ENCODE measurements at places on chromosomes 7 and 10.
A peak's percentile ranks its signal among the peaks of the same experiment; 100 is the strongest.

DNA sequence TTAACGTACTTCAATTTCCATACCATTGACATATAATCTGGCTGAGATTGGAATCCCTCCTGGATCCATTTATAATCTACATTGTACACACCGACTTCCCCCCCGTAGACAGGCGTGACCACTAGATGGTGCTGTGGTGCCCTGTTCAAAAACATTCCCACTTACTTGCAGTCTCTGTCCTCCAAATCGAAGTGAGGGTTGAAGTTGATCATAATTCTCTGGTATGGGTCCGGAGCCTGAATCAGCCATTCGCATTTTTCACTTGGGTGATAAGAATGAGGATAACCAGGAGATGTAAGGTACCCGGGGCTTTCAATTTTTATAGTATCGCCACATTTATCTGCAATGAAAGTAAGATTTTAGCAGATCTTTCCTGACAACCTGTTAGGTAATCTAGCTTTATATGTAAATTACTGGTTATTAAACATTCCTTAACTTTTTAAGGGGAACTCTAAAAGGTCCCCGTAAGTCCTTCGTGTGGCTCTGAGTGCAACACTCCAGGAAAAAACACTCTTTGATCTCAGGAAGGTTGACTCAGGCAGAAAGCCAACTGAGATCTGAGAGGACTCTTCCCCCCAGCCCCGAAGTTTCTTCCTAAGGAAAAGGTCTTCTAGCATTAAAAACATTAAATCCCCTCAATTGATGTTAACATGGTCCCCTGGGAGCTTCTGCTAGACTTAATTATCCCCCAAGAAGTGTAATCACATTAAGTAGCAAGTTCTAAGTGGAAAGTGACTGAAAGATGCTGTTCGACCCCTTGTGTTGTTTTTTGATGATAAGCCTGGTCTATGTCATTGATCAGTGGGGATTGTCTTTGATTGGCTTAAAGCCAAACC is 3.7 kb downstream of the NRP1 start:
- peak; percentile 65 for DNase-seq

- DNase-seq, result no peak
These were observed 89.4 kb downstream of the RALA start for GRCh38 chr7:39712751-39713150.

GRCh38 chr7:2527505-2528467 is 8.2 kb downstream of the LFNG start:
- DNase-seq, result peak; percentile 75

- DNase-seq, result no peak
These were observed 746 bp downstream of the NPFFR1 start for GRCh38 chr10:70283071-70283444.

DNA sequence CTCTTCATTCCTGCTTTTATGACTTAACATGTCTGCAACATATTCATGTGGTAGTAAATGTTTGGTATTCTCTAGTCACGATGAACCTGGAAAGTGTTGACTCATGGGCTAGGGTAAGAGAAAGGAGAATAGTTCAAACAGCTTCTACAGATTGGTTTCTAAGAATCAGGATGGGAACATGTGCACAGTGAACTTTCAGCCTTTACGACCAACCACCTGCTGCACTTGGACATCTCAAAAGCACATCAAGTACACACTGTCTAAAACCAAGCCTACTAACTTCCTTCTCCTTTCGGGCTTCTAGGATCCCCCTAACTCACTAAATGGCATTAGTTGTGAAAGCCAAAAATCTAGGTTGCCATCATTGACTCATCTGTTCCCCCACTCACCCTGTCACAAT is 85.5 kb downstream of the CUL2 start:
- DNase-seq, result no peak

DNA sequence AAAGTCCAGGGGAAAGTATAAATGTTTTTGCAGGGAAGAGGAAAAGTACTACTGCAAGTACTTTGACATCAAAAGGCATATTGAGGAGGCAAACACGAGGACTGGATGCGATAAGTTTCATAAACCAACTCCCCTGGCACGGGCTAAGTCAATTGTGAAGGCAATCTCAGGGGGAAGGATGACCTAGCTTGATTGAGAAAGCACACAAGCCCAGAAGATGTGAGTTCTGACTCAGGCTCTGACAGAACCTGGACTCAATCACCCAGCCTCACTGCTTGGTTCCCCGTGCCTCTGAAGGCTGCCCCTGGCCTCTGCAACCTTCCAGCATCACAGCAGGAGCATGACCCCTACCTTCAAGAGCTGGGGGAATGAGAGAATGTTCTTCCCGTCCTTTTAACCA is 93.2 kb upstream of the ZNF438 start:
- DNase-seq, result no peak

DNA sequence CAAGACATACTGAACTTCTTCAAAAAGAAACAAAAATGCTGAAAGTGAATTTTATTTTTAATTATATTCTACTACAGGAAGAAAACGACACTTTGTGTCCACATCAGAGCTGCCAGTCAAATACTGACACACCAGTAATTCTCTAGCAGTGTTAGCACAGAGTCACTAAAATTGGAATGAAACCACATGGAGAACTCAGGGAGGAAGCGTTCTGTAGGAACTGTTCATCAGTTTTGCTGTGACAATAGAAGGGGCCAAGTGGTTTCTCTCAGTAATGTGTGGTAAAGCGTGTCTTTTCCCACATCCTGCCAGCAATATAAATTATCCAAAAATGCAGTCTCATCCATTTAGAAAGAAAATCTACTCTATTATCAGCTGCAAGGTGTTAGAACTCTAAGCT is 683.3 kb downstream of the GRM8 start:
- DNase-seq, result no peak

GRCh38 chr10:62264702-62265436 is 3.8 kb downstream of the RTKN2 start:
- DNase-seq, result peak; percentile 67

GRCh38 chr7:117164620-117165019 is 158.2 kb downstream of the WNT2 start:
- DNase-seq, result no peak

DNA sequence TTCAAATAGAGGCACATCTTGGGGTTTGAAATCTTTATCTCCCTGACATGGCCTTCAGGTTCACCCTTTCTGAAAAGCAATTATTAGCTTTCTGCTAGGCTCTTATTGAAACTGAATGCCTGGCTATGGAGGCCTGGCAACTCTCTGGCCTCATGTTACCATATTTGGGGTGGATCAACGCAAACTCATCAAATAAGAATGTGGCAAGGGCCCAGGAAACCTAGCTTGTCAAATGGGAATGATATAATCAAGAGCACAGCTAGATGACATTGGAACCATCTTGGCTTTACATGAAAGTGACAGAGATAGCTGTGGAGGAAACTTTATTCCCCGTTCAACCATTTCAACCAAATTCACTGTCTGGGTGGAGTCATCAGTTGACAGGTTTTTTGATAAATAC is 202.8 kb upstream of the SMIM30 start:
- DNase-seq, result no peak

DNA sequence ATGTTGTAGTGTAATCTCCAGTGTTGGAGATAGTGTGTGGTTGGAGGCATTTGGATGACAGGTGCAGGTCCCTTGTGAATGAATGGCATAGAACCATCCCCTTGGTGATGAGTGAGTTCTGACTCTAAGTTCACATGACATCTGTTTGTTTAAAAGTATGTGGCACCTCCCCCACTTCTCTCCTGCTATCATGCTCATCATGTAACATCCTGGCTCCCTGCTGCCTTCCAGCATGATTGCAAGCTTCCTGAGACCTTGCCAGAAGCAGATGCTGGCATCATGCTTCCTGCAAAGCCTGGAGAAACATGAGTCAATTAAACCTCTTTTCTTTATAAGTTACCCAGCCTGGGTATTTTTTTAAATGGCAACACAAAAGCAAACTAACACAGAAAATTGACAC is 499.0 kb upstream of the SEMA3D start:
- DNase-seq, result no peak

DNA sequence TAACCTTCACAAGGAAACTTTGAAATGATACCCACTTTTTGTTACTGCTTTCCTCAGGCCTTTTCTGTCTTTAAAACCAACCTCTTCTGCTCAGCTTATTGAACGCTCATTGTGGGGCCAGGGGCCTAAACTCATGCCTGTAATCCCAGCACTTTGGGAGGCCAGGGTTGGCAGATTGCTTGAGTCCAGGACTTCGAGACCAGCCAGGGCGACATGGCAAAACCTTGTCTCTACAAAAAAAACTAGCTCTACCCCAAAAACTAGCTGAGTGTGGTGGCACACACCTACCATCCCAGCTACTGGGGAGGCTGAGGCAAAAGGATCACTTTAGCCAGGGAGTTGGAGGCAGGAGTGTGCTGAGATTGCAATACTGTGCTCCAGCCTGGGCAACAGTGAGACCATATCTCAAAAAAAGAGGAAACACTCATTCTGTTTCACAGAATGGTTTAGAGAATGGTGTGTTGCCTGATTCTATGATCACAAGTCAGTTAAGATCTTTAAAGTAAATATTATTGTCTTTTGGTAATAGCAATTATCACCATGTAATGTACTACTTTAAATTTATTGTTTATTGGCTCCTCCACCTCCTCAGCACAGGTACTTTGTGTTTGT is 51.1 kb downstream of the KCTD7 start:
- DNase-seq, result no peak

DNA sequence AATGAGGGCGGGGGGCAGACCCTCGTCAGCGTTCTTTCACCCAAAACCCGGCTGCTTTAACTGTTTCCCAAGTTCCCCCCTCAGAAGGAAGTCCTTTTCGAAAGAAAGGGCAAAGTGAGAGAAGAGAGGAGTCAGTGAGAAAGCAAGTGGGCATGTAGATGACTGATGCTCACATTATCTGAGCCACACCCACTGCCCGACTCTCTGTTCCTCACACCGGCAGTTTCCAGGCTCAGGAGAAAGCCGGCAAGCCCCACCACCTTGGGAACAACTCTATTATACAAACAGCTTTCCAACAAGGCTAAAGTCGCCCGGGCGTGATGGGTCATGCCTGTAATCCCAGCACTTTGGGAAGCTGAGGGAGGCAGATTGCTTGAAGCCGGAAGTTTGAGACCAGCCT is 23.1 kb downstream of the RCC1L start:
- DNase-seq, result no peak

DNA sequence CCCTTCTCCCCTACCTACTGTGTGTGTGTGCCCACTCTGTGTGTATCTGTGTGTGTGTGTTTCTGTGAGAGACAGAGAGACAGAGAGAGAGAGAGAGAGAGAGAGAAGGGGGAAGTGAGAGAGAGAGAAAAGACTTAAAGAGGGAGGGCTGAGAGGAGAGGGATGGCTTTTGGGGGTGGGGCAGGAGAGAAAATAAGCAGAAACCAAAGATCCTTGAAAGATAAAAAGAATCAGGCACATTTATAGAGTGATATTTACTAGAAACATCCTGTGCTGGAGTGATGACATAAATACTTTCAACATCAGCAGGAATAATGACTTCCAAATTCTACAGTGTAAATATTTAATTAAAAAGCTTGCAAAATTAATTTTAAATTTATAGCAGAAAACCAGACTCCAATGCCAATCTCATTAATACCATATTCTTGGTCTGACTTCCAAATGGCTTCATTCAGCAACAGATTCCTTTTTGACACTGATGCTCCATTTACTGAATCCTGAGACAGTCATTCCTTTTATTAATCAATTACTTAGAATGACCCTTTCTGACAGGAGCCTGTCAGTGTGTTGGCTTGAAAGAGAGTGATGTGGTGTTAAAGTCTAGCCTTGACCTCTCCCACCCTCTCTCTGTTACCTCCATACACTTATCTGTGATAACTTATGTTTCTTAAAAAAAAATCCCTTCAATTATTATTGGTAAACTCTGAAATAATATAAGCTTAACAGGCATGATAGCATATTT is 41.7 kb upstream of the WNT2 start:
- no peak for DNase-seq

- DNase-seq, result no peak
These were observed 317.2 kb upstream of the FZD8 start for GRCh38 chr10:35959252-35959651.

GRCh38 chr7:158061884-158062656 is 525.6 kb downstream of the PTPRN2 start:
- DNase-seq, result no peak

DNA sequence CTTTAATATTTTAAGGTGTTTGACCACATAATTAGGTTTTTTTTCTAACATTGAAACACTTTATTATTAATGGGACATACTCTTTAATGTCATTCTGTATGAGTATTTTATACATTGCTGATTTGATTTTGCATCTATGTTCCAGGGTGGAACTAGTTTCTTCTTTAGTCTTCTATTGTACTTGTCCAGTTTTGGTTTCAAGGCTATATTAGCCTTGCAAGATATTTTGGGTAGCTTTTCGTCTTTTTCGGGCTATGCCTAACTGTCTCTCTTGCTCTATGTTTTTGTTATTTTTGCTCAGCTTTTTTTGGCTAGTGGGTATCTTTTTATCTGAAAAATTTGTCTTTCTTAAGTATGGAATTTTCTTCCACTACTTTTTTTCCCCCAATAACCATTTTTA is 38.7 kb upstream of the MKX start:
- DNase-seq, result no peak

DNA sequence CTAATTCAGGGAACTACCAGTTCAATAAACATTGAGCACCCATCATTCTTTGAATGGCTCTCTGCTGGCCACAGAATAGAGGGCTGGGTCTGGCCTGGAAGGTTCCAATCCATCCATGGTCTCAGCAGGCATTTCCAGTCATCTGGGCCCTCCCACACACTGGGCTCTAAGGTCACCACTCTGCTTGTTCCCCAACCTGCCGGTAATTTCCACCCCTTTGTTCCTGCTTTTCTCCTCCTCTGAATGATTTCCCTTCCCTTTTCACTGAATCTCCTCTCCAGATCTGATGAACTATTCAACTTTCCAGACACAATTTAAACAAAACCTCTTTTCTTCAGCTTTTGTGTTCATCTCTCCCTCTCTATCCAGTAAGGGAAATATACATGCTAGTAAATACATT is 2.6 kb downstream of the BZW2 start:
- no peak for DNase-seq

GRCh38 chr10:97549587-97550322 is 22.8 kb upstream of the ANKRD2 start:
- DNase-seq, result no peak

GRCh38 chr7:28573651-28574301 is 161.5 kb downstream of the CREB5 start:
- DNase-seq, result peak; percentile 13

- no peak for DNase-seq
These were observed 6.0 kb upstream of the ZRANB1 start for GRCh38 chr10:124935946-124936345.

DNA sequence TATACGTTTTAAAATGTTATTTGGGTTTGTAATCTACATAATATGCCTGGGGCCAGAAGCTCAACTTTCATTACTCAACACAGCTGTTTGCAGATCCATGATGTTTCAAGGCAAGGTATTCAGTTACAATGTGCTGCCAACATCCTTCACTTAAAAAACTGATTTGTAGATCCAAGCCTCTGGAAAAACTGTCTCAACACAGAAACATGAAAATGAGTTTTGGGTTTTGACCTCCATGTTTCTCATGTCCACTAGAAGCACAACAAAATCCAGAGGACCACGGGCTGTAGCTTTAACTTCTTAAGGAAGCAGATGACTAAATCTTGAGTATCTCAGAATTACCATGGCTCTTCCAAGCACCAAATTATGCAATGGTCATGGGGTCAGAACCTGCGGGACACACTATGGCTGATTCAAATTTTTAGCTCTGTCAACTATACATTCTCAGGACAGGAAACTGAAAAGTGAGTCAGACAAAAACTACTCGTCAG is 247.1 kb upstream of the GRB10 start:
- DNase-seq, result peak; percentile 14

Data from HTR-8/SVneo (cell line).